ENCODE measurements at places on chromosomes 2 and 18.

- no peak for DNase-seq
Observed at GRCh38 chr2:227404585-227405271, 17.0 kb upstream of the SCYGR1 start.

DNA sequence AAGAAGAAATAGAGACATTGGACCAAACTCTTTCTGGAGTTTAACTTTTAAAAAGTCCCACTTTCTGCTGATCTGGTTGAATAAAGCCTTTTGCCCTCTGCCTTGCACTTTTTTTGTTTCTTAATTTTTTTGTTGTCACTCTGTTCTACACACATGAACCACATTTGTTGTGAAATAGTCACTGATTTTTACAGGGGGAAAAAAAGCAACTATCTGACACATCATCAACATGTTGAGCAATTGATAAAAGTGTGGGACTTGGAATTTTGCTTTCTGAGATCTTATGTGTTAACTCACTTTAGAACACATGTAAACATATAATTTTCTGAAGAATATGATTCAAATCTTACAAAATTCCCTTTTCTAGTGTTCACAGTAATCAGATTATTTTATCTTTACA is 414.8 kb upstream of the FIGN start:
- no peak for DNase-seq

- DNase-seq, result no peak
Observed at GRCh38 chr18:36196238-36196995, 9.1 kb downstream of the MOCOS start.

DNA sequence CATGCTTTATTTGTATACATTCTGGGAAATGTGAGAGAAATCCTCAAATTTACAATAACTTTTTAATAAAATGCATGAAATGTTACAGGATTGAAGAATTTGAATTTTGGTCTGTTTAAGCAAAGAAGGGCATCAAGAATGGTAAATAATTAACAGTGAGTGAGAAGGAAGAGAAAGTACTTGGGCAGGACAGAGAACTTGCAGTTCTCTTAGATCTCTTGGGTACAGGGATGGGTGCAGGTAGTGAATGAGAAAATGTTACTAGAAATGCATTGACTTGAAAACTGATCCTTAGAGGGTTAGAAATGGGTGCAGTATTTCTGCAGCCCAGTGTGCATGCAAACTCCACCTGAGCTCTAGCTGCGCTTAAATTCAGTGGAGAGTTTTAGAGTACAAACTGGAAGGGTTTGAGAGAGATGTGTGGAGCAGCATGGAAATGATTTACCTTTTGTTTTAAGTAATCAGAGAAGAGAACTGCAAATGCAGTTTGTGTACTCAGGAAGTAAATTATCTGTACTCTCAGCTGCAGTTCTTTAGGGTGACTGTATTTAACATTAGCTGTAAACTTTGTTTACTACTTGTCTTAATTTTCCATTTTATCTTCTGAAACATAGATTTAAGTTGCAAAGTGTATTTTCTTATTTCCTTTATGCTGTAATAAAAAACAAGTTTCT is 51.0 kb upstream of the RAB27B start:
- no peak for DNase-seq

- no peak for DNase-seq
Observed at GRCh38 chr2:159797543-159798375, at the start of gene CD302. Gene CD302, minus strand, starts transcription at chr2:159798208. Its CDS starts 10 bp downstream, at chr2:159798198.

- DNase-seq, result no peak
Observed at GRCh38 chr18:45839414-45840395, 14.2 kb downstream of the SIGLEC15 start.

DNA sequence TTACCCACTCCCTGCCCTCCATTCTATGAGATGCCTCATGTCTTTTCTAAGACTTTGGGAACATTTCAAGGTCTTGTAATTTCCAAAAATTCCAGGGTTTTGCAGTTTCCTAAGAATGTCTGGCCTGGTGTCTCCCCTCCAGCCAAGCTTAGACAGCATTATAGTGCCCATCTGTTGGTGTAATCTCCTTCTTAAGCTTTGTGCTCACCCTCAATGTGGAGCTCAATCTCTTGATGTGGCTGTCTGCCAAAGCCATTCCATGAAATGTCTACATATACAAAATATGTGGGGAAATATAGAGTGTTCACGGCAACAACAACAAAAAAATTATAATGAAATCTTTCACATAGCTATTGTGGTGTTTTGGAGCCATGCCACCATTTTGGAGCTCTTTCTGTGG is 558.4 kb downstream of the PIK3C3 start:
- DNase-seq, result no peak

- no peak for DNase-seq
Observed at GRCh38 chr2:151946899-151947812, 118.9 kb upstream of the ARL5A start.

GRCh38 chr18:30623401-30624065 is 419.0 kb downstream of the DSC3 start:
- DNase-seq, result no peak

- no peak for DNase-seq
Observed at GRCh38 chr18:8496186-8496585, 113.1 kb upstream of the RAB12 start.
